CD4-positive, CD25-positive, alpha-beta regulatory T cell (primary cell): ENCODE measurements at places on chromosomes 13 and 19. TPM values are rescaled to one million over a fixed set of nuclear protein-coding genes. Genes with fewer than 3 reads are reported as not detected.

The CLEC17A gene
- not detected for polyA plus RNA-seq

The ZNF575 gene
- polyA plus RNA-seq: 1.6 TPM

The DMPK gene
- polyA plus RNA-seq: 1.5 TPM

The TRPC4 gene
- not detected for polyA plus RNA-seq

The PEAK3 gene
- polyA plus RNA-seq: 0.14 TPM

The C3 gene
- not detected for polyA plus RNA-seq

The EXOC3L2 gene
- not detected for polyA plus RNA-seq

The ZSWIM9 gene
- 0.29 TPM for polyA plus RNA-seq

The ARHGAP33 gene
- polyA plus RNA-seq: not detected

The RNF17 gene
- not detected for polyA plus RNA-seq

The LGALS7 gene
- not detected for polyA plus RNA-seq

The ICAM1 gene
- 6.0 TPM for polyA plus RNA-seq

The FUT2 gene
- 0.10 TPM for polyA plus RNA-seq

The KLK4 gene
- not detected for polyA plus RNA-seq

The WDFY2 gene
- polyA plus RNA-seq: 4.0 TPM

The MAB21L1 gene
- polyA plus RNA-seq: not detected

The KLF1 gene
- not detected for polyA plus RNA-seq

DNA sequence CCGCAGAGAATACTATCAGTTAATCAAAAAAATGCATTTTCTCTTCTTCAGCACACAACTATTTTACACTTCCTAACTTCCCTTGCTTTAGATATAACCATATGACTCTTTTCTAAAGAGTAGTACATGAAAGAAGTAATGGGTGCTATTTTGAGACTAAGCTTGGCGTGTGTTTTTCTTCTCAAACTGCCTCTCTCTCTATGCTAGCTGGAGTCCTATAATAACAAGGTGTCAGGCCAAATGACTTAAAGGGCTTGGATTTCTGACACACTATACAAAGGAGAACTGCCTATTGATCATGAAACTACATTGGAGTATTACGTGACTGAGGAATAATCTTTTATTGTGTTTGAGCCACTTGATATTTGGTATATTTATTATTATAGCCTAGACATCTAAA is 1330.1 kb upstream of the SPRY2 start:
- DNase-seq: no peak

DNA sequence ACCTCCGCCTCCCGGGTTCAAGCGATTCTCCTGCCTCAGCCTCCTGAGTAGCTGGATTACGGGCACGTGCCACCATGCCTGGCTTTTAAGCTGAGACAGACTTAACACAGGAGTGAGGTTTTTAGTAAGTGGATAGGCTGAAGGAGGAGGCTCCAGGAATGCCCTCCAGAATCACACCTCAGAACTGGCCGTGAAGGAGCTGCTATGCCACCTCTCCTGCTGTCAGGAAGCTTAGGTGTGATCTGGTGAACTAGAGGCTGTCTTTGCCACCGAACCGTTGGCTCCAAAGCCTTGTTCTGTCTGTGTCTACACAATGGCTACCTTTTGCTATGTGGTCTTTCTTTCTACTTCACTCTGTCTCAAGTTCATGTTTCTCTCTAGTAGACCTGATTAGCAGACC is 4.2 kb downstream of the PDCD2L start:
- DNase-seq: no peak

DNA sequence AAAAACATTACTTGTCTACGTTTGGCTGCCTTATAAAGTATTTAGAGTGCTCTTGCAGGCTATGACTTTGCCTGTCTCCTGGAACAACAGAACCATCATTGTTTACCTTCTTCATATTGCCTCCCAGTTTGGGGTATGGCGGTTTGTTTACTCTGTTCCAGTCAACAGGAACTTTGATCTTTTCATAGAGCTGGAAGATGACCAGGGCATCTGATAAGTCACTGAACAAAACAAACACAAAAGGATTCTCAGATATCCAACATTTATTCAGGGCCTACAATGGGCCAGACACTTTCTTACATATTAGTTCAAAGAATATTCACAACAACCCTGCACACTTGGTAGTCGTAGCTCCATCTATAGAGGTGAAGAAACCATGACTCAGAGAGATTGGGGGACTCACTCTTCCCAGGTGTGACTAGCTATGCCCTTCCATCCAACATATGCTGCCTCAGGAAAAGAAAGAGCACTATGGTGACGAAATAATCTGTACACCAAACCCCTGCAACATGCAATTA is 38.4 kb upstream of the CPB2 start:
- DNase-seq: no peak

DNA sequence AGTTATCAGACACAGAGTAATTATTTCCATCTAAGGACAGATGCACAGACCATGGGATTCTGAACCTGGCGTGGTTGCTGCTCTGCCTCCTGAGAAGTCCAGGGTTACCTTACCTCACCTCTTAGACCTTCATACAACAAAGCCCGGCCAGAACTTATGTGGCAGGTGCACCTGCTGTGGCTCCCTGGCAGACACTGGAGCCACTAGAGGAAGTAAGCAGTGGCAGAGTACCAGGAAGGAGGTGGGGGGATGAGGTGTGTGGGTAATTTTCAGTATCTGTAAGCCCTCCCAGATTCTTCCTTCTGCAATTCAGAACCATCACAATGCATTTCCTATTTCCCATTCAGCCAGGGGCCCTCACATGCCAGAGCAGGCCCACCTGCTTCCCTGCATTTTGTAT is 106.1 kb upstream of the DOCK9 start:
- peak; percentile 40 for DNase-seq

- DNase-seq: peak; percentile 66
Measured at GRCh38 chr19:2274931-2275535, 6.9 kb downstream of the PEAK3 start.

DNA sequence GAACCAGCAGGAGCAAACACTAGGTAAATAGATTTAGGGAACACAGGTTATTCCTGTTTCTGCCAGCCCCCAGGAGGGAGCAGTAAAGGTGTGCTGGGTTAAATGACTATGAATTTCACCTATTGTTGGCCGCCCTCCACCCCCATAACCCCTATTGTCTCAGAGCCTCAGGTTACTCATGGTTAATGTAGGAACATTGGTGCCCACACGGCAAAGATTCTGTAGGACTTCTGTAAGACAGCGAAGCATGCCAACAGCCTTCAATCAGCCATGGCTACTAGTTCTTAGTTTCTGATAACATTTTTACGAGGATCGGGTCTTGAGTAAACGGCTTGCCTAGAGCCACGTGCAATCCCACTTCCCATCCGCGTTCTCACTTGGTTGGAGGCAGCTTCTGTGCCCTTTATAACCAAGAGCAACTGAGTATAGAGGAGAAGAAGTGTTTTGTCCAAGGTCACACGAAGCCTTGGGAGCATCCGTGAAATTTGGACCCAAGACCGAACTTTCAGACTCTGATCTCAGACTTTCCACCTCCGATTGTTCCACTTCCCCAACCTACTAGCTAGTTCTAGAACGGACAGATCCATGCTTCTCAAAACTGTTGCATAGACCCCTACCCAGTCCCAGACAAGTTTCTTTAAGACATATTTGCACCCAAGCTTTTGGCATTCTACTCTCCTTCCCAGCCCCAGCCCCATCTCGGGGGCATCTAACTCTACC is 5.1 kb upstream of the CACNG8 start:
- no peak for DNase-seq

- no peak for DNase-seq
Measured at GRCh38 chr19:16889883-16890460, 1.2 kb downstream of the F2RL3 start.

GRCh38 chr19:48051335-48052033 is 7.6 kb upstream of the CABP5 start:
- DNase-seq: no peak

GRCh38 chr19:2517881-2518601 is 42.1 kb downstream of the GADD45B start:
- DNase-seq: no peak

DNA sequence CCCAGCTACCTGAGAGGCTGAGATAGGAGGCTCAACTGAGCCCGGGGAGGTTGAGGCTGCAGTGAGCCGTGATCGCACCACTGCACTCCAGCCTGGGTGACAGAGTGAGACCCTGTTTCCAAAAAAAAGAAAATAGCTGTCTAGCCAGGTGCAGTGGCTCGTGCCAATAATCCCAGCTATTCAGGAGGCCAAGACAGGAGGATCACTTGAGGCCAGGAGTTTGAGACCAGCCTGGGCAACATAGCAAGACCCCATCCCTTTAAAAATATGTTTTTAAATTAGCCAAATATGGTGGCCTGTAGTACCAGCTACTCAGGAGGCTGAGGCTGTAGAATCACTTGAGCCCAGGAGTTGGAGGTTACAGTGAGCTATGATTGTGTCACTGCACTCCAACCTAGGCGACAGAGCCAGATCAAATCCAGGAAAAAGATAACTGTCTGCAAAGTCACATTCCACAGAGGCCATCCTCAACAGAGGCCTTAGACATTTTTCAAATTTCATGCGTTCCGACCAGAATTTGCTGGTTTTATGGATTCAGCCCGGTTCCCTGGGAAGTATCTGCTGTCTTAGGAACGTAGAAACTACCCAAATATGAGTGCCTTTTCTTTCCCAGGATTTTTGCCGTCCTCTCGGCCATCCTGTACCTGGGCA is 58.7 kb upstream of the USE1 start:
- DNase-seq: no peak

DNA sequence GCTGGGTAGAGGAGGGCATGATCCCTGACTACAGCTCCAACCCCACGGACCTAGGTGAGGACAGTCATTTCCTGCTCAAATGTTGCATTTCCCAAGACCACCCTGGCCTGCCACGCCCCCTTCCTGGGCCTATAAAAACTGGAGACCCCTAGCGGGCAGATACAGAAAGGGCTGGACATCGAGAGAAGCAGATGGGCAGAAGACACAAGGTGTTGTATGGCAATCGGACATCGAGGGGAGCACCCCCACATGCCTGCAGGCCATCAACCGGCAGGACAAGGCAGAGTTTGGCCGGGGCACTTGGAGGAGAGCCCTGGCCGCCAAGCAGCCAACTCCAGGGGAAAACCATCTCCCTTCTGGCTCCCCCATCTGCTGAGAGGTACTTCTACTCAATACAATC is 746.4 kb downstream of the PCDH9 start:
- no peak for DNase-seq

- DNase-seq: no peak
Measured at GRCh38 chr13:34620862-34621261, 321.2 kb upstream of the NBEA start.

- peak; percentile 28 for DNase-seq
Measured at GRCh38 chr13:43664700-43665191, 122.0 kb downstream of the ENOX1 start.

- DNase-seq: no peak
Measured at GRCh38 chr13:77574096-77574495, 38.6 kb downstream of the SCEL start.

DNA sequence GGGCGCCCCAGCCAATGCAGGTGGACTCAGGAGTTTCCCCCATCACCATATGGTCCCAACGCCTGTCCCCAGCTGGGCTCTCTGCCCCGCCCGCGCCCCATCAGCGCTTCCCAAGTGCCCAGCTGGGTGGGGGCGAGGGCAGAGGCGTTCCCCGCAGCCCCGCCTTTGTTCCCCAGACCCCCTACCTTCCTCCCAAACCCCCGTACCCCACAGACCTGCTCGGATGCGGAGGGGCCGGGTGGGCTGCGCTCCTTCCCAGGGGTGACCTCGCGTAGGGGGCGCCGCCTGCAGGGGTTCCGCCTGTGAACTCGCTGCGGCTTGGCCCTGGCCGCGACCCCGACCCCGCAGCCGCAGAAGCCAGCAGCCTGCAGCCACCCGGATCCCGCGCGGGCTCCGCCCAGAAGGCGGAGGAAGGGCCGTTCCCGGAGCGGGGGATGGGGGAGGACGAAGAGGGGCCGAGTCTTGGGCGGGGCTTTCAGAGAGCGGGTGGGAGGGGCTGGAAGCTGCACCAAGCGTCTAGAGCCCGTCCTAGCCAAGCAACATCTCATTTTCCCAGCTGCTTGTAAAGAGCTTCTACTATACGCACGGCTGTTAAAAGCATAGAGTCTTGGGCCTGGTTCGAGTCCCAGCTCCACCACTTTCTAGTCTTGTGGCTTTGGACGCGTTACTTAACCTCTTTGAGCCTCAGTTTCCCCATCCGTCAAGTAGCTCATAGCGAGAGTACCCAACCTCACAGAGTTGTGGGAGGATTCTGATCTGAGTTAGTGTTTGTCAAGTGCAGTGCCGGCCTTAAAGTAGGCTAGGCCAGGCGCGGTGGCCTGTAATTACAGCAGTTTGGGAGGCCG is at the start of gene RAB3D:
Gene RAB3D, minus strand, starts transcription at position 404 of the 845 bp plus-strand sequence. CDS start 2,258 bp downstream, outside the sequence.
- DNase-seq: peak; percentile 90

GRCh38 chr19:18304458-18305310 is 18.2 kb downstream of the LSM4 start:
- peak; percentile 86 for DNase-seq

- DNase-seq: no peak
Measured at GRCh38 chr13:48528720-48529119, 4.2 kb downstream of the RCBTB2 start.

- no peak for DNase-seq
Measured at GRCh38 chr19:13825489-13826441, 30.5 kb downstream of the ZSWIM4 start.

- DNase-seq: no peak
Measured at GRCh38 chr13:33541962-33542308, 256.4 kb upstream of the STARD13 start.

- peak; percentile 80 for DNase-seq
Measured at GRCh38 chr13:41019011-41019487, at the start of gene ELF1. TSS of gene ELF1 (minus strand) at chr13:41019316. CDS start at chr13:40982054, 37,262 bp downstream.

- DNase-seq: no peak
Measured at GRCh38 chr13:28140433-28141125, 2.2 kb downstream of the PAN3 start.

GRCh38 chr19:8629184-8629583 is 1.2 kb upstream of the NFILZ start:
- no peak for DNase-seq

GRCh38 chr19:53927739-53928138 is 18.7 kb downstream of the CACNG7 start:
- DNase-seq: peak; percentile 21

DNA sequence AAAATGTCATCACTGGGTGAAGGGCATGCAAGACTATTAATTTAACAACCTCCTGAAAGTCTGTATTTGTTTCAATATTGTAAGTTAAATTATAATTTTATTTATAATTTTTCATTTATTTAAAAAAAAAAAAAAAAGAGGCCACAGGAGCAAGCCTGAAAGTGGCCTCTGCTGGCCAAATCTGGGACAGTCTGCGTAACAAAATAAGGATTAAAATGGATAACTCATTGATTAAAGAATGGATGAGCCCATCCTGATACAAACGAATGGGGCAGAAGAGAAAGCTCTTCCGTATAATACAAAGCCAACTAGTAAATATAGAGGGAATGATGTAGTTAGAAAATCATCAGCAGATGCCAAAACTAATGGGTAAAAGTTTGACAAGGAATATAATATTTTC is 36.2 kb downstream of the SUCLA2 start:
- DNase-seq: no peak

GRCh38 chr13:37667702-37668101 is 69.1 kb upstream of the POSTN start:
- no peak for DNase-seq

DNA sequence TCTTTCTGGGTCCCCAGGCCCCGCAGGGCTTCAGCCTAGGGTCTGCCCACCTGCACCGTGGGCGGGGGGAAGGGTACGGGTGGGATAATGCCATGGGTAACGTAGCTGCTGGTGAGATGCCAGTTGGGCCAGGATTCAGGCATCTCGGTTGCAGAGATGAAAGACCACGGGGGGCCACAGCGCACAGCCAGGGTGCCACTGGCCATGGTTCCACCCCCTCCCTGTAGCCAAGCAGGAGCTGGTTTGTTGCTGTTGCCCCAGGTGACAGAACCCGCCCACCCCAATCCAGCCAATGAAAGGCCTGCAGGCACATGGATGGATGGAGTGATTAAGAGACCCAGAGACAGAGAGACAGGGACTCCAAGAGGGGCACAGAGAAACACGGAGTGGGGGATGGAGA is 1.0 kb upstream of the CGB7 start:
- DNase-seq: no peak

GRCh38 chr19:16957855-16958254 is 68.8 kb downstream of the CPAMD8 start:
- DNase-seq: no peak
